ENCODE measurements at places on chromosomes 6 and 20. TPM values are rescaled to one million over a fixed set of nuclear protein-coding genes. Genes with fewer than 3 reads are reported as not detected.
A peak's percentile ranks its signal among the peaks of the same experiment; 100 is the strongest.

DNA sequence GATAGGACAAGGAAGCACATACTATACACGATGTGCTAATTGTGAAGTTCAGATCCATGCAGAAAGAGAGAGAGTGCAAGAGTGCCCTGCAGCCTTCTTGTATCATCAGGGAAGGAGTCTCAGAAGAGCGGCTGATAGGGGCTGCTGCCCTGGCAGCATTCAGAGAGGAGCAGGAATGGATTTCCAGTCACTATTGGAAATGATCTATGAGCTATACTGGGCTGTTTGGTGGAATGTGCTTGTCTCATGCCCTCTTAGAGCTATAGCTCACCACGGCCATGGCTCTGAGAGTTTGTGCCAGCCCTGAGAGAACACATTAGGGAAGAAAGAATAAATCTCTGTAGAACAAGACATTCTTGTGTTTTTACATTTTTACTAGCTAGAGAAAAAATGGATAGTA is 212.6 kb upstream of the RAB32 start:
- DNase-seq, result no peak

DNA sequence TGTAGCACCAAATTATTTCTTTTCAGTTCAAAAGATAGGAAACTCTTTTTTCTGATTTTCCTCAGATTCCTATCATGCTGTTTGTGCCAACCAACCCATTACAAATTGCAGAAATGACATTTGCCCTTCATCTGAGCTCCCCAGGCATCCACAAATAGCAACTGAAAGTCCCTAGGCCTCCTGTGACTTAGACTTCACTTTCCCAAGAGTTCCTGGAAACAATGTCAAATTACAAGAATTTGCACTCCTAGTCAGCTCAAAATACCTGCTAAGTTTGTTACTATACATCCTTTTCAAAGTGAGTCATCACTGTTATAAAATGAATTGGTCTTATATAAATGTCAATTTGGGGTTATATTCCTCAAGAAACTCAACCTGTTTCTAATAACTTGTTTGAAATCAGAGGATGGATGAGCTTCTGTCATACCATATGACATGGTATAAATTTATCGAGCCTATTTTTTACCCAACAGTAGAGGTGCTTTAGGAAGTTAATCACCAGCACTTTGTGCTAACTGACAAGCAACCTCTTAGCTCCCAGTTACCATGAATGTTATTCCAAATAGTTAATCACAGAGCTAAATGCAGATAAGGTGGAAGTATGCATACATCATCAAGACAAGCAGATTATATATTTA is 256.5 kb downstream of the HACE1 start:
- no peak for DNase-seq

DNA sequence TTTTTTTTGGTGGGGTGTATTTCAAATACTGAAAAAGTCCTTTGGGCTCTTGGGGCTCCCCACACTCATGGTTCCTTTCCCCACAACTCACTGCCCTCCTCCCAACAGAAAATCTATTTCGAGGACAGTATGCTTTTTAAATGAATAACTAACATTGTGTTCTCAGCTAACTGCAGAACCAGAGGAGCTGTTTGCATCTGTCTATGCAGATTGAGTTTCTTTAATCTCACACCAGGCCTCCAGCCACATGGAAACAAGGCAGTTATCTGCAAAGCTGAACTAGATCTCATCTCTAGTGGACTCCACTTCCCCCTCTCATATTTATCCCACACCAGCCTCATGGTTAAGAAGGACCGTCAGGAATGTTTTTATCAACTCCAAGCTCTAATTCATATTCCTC is 955.1 kb downstream of the KIF16B start:
- DNase-seq, result no peak

GRCh38 chr6:154164397-154164796 is 125.4 kb downstream of the OPRM1 start:
- DNase-seq, result no peak

- no peak for DNase-seq
Observed at GRCh38 chr6:81517455-81517854, 235.0 kb downstream of the TENT5A start.

DNA sequence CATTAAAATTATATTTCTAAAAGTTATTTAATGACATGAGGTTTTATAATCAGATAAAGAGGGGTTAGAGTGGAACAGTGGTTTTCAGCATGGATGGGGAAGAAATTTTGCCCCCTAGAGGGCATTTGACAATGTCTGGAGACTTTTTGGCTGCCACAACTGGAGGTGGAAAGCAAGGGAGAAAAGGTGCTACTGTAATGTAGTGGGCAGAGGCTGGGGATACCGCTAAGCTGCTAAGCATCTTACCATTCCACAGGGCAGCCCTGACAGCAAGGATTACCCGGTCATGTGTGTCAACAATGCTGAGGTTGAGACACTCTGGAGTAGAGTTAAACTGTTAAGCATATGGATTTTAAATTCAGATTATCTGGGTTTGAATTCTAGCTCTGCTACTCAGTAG is 52.9 kb upstream of the FABP7 start:
- DNase-seq, result peak; percentile 50

DNA sequence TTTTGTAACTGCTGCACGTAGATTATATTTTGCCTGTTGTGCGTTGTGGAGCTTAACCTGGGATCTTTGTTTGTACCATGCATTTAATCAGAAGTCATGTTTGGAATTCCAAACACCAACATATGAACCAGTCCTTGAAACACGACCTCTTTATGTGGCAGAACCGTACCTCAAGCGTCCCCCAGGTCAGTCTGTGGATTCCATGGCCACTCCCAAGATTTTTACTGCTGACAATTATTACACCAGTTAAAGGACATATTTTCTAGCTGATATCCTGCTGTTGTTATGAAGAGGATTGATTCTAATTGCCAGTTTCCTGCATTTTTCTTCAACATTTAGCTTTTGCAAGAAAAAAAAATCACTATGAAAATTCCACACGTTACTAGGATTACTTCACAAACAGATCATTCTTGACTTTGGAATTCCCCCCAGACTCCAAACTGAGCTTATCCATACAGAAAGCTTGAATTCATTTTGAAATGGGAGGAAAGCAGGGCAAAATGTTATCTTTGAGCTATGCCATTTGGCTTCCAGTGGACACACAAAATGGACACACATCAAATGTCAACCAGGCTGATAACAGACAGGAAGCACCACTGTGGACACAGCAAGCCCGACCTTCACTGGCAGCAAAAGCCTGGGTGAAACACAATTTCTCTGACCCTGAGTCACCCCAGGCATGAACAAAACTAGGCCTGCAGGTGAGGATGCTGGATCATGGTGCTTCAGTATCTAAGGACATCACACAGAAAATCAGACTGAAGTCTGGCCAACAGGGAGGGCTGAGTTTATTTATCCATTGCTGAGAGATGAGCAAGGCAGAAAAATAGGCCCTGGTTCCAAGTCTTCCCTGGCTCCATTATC is 542.9 kb upstream of the JAG1 start:
- DNase-seq, result no peak

DNA sequence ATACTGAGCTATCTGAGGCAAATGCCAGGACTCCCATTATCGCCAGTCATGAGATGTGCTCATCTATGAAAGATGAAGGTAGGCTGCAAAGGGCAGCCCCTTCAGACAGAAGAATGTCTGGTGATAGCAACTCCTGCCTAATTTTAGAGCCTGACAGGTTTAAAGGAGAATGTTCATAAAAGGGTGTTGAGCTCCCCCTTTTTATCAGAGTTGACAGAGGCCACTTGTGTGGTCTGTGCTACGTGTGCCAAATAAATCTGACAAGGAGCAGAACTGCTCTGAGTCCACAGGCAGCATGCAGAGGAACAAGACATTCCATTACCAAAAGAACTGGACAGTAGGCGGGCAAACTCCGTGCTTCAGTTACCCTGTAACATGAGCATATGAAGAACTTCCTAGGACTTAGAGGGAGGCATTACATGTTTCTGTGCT is 101.8 kb downstream of the PREP start:
- no peak for DNase-seq

- peak; percentile 58 for DNase-seq
Observed at GRCh38 chr6:32151863-32152768, at the start of gene PRRT1. TSS of gene PRRT1 (minus strand) at chr6:32151939. CDS start at chr6:32151827, 112 bp downstream.

ENPP4 gene
- total RNA-seq, result 13.1 TPM

RSPH9 gene
- total RNA-seq, result 1.4 TPM

COL9A3 gene
- 10.5 TPM for total RNA-seq

Data from neural progenitor cell (in vitro differentiated cells).